Type B pancreatic cell (in vitro differentiated cells): ENCODE measurements at places on chromosomes 16 and 17. TPM values are rescaled to one million over a fixed set of nuclear protein-coding genes. Genes with fewer than 3 reads are reported as not detected.

ZFPM1 gene
- 24.0 and 26.7 TPM in 2 replicates for total RNA-seq

CD300H gene
- total RNA-seq: not detected in 2 replicates

GPR179 gene
- total RNA-seq: 0.14 and 0.59 TPM in 2 replicates

SHISA6 gene
- total RNA-seq: 2.4 and 5.0 TPM in 2 replicates

DNA sequence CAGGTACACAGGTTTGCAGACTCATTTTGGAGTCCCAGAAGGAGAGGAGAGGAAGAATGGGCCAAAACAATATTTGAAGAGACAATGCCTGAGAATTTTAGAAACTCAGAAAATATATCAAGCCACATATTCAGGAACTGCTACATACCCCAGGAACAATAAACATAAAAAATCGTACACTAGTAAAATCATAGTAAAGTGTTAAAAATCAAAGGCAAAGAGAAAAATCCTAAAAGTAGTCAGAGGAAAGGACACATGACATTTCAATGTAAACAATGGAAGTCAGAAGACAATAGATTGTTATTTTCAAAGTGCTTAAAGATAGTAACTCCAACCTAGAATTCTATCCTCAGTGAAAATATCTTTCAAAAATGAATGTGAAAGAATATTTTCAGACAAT is 28.5 kb upstream of the NACA2 start:
- H3K4me1 ChIP-seq: no peaks in the 10 kb centered on the region
- peaks cover 7% of the 10 kb centered on the region for H3K27me3 ChIP-seq
- H3K4me3 ChIP-seq: no peak overlapping the region
- peaks cover 4% of the 10 kb centered on the region for H3K36me3 ChIP-seq
- no peak for DNase-seq

DNA sequence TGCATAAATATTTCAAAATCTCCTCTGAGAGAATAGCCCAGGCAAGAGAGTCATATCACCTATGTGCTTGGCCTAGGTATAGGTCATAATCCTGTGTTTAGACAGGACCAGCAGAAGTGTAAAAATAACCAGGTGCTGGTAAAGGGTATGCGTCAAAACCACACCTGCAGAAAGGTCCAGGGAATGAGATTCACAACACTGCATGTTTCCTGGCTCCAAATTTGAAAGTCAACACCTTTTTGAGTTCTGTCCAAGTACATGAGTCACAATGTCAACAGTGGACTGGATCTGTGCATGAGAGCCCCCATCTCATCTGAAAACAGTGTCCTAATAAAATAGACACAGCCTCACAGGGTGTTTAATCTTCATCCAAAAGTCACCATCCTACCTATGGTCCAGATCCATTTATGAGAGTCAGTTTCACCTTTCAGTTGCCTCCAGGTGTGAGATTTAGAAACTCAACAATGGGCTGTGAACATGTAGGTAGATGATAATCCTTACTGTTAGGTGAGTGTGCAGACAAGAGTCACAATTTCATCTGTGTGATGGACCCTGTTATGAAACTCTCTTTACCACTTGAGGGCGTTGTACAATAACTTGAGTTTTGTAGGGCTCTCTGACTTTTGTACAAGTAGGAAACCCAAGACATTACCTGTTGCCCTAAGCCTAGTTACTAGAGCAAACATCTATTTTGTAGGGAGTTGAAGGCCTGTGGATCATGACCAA is 2100.7 kb downstream of the TP53TG3F start:
- no peak for DNase-seq
- no peaks in the 10 kb centered on the region for H3K27me3 ChIP-seq
- H3K4me1 ChIP-seq: no peaks in the 10 kb centered on the region

DNA sequence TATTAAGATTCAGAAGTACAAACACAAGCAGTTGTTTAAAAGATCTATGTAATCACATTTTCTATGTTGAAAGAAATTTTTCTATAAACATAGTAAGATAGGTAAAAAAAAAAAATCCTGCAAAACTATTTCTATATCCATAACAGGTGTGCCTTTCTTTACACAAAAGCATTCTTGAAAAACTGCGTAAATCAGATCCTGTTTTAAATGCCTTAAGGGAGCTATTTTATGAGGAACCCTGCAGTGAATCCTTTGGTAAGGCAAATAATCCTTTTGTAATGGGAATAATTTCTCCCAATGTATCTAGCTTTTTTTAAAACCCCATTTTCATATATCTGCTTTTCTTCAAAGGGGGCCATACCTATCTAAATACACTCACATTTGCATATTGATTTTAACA is 157.3 kb downstream of the AATF start:
- peaks cover 4% of the 10 kb centered on the region for H3K36me3 ChIP-seq
- H3K27me3 ChIP-seq: no peaks in the 10 kb centered on the region
- peaks cover 35% of the 10 kb centered on the region for H3K4me1 ChIP-seq
- H3K27ac ChIP-seq: no peak overlapping the region
- no peak for DNase-seq
